ENCODE measurements at places on chromosomes 1 and 21.

DNA sequence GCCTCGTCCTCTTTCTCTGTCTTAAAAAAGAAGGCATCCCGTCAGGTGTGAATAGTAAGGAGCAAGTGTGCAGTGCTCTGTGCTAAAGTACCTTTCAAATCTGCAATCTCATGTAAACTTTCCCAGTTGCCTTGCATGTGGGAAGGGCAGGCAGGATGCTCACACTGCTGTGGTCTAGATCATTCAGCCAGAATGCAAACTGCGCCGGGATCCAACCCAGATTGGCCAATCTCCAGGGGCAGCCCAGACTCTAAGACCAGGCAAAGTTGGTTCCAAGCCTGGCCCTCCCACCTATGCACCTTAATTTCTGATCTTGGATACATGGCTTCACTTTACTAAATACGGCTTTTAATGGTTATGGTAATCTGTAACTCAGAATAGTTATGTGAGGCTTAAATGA, 3.2 kb upstream of the MAP1LC3C start:
- DNase-seq = no peak

- no peak for DNase-seq
Measured at GRCh38 chr1:205052690-205053089, 9.7 kb downstream of the CNTN2 start.

DNA sequence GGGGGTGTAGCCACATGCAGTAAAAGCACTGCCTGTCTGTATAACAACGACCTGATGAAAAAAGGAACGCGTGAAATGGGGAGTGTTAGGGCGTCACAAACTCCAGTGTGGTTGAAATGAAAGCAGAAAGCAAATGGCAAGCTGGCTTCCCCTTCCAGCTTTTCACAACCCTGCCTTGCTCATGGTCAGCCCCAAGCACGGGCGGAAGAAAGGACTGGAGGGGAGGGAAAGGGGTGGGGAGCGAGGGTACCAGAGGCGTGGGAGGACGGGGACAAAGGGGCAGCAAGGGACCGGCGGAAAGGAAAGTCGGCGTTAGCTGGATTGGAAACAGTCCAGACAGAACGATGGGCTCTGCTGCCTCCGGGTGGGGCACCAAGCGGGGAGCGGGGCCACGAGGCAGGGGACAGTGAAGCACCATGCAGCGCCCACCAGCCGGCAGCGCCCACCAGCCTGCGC, 9.6 kb downstream of the VPS26C start:
- no peak for DNase-seq

GRCh38 chr1:170436928-170437327, 95.0 kb upstream of the GORAB start:
- DNase-seq = no peak

- DNase-seq = no peak
Measured at GRCh38 chr1:34736692-34737091, 18.2 kb upstream of the GJB5 start.

DNA sequence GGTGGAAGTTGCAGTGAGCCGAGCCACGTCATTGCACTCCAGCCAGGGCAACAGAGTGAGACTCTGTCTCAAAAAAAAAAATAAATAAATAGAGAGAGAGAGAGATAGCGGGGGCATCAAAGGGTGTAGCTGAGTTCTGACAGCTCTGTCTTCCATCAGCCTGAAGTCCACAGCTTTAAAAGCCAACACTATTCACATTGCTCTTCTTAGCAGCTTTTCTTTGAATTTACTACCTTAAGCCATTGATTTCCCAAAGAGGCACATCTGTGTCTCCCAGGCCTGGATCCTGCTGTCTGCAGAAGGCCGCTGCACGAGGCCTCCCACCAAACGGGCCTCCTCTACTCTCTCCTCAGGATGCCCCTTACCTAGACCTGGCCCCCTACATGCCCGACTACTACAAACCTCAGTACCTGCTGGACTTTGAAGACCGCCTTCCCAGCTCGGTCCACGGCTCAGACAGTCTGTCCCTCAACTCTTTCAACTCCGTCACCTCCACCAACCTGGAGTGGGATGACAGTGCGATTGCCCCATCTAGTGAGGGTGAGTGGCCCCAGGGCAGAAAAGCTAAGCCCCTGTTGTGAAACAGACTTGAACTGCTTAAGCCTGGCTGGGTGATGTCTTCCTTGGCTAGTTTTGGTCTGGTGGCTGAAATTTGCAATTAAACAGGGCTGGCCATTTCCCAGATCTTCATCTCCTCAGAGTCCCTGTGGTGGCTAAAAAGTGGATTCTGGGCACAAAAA, 16.5 kb upstream of the SLC25A34 start:
- DNase-seq = no peak

- no peak for DNase-seq
Measured at GRCh38 chr1:177567393-177567792, 396.6 kb downstream of the BRINP2 start.
